T-helper 17 cell (primary cell): ENCODE measurements at places on chromosomes 13 and 19. TPM values are rescaled to one million over a fixed set of nuclear protein-coding genes. Genes with fewer than 3 reads are reported as not detected.

Gene ZSCAN4
- not detected for total RNA-seq

Gene ZNF737
- 8.2 TPM for total RNA-seq

Gene RYR1
- total RNA-seq = 1.3 TPM

Gene IL12RB1
- 56.7 TPM for total RNA-seq

Gene CYSLTR2
- total RNA-seq = 5.9 TPM

- DNase-seq = no peak
Observed at GRCh38 chr13:20633802-20634201, 66.8 kb downstream of the IFT88 start.

DNA sequence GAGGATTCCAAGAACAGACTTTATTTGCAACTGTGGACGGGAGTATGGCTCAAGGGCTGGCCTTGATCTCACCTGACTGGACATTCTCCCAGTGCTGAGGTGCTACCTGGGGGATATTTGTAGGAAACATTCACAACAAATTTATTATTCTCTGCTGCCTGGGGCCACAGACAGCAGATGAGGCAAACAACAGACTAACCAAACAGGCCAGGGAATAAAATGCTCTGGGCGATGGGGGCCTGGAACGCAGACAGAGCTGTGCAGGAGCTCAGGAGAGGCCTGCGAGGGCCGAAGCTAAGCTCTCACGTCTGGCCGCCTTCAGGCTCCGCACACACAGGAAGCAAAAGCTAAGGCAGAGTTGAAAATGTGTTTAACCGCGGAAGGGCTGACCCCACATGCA is 7.8 kb downstream of the PLPP2 start:
- no peak for DNase-seq

- no peak for DNase-seq
Observed at GRCh38 chr13:79810669-79811068, 329.7 kb downstream of the NDFIP2 start.

DNA sequence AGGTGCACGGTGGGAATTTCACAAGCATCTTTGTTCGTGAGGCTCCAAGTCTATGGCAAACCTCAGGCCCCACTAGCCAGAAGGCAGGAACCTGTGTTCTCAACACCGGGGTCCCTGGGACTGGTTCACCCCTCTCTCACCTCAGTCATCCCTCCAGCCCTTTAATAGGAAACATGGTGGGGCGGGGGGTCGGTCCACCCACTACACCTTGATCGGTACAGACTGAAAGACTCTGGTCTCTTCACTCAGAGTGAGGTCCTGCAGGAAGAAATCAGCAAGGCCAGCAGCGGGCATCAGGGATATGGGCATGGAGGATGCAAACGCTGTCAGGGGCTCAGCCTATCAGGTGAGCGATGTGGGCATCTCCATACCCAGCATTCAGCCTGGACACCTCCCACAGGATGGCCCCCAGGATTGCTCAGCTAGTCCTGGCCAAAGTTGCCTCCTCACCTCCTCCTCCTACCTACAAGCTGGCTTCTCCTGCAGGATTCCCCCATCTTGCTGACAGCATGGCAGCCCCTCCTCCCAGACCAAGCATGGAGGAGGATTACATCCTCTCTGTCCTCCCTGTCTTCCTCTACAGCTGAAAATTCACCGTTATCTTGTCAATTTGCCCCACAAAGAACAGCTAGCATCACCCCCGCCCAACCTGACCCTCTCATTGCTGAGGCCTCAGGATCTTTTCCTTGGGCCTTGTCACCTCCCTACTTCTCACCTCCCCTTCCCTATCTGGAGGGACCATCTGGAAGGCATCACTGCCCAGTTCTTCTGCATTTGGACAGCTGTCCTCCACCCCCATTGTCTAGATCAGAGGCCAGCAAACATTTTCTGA is 37.3 kb upstream of the CD33 start:
- no peak for DNase-seq

DNA sequence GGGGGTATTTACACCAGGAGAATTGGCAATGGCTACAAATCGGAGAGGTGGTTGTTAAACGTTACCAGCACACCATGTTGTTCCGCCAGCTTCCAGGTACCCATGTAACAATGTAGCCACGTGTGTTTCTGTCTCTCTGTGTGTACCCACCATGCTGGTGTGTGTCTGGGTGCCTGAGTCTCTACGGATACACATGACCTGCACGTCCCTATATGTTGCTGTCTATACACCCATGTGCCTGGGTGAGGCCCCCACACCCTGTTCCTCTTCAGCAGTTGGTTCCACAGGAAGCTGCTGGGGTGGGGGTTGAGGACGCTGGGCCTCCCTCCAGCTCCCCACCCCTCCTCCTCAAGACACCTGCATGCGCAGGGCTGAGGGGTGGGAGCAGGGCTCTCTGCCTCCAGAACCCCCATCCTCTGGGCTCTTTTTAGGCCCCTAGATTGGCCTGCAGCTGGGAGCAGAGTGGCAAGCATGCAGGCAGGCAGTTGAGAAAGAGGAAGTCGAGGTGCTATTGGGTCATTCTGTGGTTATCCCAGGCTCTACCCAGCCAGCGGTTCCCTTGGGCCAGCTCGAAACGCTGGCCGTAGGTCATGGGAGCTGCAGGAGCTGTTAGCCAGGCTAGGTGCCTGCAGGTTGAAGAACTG is at the start of gene ARHGEF18:
TSS of gene ARHGEF18 (plus strand) at position 351 of the 644 bp plus-strand sequence. CDS start 13,954 bp downstream, outside the sequence.
- DNase-seq = peak; percentile 34

- DNase-seq = no peak
Observed at GRCh38 chr13:51148952-51149573, 38.0 kb upstream of the C13orf42 start.

- DNase-seq = no peak
Observed at GRCh38 chr19:47443331-47443730, 24.0 kb upstream of the MEIS3 start.

DNA sequence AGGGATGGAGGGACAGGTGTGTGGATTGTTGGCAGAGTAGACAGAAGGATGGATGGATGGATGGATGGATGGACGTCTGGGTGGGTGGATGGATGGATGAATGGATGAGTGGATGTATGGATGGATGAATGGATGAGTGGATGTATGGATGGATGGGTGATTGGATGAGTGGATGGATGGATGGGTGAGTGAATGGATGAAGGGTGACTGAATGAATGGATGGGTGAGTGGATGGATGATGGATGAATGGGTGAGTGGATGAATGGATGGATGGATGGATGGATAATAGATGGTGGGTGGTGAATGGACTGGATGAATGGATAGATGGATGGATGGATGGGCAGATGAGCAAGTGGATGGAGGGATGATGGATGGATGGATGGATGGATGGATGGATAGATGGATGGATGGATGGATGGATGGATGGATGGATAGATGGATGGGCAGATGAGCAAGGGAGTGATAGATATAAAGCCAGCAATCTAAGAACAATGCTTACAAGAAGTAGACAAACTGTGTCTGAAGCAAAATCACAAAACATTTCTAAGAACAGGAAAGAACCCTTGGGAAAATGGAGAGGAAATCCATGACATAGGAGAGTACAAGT is 65.2 kb downstream of the INSR start:
- no peak for DNase-seq

DNA sequence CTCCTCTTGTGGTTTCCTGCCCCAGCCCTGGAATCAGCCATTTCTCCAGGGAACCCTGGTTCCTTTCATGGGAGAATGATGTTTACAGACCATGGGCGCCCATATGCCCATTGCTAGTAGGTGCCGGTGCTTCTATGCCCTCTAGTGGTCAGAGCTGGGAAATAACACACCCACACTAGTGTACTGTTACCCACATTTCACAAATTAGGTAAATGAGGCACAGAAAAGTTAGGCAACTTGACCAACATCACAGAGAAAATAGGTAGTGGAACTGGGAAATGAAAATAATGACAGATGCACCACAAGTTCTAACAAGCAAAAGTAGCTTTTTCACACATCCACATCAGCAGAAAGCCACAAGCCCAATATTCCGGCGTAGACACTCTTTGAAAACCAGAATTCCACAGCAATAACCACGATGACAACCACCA is 1.3 kb upstream of the CEACAM3 start:
- DNase-seq = peak; percentile 47

DNA sequence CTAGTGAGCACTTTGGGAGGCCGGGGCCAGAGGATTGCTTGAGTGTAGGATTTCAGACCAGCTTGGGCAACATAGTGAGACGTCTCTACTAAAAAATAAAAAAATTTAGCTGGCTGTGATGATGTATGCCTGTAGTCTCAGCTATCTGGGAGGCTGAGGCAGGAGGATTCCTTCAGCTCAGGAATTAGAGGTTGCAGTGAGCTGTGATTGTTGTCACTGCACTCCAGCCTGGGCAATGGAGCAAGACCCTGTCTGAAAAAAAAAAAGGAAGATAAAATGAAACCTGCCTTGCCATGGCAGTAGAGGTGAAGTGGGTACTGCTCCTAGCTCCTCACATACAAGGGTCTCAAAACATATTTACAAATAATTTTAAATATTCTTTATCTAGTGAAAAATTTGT is 7.4 kb downstream of the UCHL3 start:
- DNase-seq = no peak

GRCh38 chr13:113851826-113852535 is 11.9 kb downstream of the GAS6 start:
- peak; percentile 1 for DNase-seq

DNA sequence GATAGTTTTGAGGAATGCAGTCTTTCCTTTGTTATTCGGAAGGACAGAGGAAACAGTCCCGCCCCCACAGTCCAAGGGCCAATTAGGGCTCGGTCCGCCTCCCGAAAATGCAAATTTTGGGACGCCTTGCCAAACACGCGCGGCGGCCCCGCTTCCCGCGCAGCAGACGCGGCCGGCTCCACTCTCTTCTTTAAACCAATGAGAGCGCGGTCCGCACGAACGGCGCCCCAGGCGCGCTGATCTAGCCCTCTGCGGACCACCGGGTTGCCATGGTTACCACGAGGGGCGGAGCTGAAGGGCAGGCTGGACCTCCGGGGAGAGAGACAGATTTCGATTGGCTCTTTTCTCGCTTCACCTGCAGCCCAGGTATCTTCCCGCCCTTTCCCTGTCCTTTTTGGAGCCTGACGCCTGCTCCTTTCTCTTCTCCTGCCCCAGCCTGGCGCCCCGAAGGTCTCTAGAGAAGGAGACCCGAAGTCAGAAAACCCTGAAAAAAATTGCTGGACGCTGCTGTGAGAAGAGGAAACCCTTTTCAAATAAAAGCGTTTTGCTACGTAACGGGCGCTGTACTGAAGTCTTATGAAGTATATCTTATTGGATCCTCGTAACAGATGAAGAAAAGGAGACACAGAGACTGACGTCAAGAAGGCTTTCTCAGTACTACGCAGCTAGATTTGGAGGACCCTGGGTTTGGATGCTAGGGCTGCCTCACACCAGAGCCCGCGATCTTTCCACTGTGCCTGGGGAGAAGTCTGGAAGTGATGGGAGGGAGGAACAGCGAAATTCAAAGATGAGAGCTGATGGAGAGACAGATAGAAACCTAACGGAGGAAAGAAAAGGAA is 2.0 kb downstream of the PTH2 start:
- DNase-seq = no peak

DNA sequence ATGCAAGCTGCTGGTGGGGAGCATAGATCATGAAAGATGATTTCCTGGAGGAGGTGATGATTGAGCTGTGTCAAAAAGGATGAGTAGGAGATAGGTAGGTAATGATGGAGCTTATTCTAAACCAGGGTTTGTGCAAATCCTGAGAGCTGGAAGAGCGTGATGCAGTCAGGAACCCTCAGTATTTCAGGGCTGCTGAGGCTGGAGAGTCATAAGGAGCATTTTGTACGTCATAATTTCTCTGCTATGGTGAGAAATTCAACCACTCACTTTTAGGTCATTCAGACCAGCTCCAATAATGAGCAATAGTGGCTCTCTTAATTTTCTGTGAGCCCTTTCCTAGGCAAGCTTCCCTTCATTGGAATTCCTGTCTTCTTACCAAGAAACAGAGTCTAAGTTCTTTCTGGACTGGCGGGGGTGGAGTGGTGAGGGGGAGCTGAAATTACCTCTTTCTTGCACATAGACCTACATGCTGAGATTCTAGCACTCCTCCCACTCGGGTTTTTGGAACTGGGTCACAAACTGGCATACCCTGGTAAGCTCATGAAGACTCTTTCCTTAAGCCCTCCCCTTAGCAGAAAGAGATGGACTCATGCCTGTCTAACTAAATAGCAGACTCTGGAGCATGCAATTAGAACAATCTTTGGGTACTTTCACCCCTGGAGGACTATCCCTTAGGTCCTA is 62.2 kb upstream of the MYCBP2 start:
- no peak for DNase-seq

- no peak for DNase-seq
Observed at GRCh38 chr19:15147090-15147489, 39.9 kb downstream of the SYDE1 start.

DNA sequence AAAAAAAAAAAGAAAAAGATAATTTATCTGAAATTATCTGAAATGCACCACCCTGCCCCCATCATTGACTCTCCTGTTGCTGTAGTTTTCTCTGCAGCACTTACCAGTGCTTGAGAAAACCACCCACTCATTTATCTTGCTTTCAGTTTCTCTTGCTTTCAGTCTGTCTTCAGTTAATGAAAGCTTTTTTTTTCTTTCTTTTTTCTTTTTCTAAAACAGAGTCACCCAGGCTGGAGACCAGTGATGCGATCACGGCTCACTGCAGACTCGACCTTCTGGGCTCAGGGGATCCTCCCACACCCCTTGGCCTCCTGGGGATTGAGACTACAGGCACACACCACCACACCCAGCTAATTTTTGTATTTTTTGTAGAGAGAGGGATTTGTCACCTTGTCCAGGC is 4.3 kb upstream of the ACP5 start:
- no peak for DNase-seq

- DNase-seq = no peak
Observed at GRCh38 chr13:32745509-32745908, 159.3 kb downstream of the PDS5B start.

- DNase-seq = no peak
Observed at GRCh38 chr19:3374369-3375112, 8.2 kb downstream of the NFIC start.

DNA sequence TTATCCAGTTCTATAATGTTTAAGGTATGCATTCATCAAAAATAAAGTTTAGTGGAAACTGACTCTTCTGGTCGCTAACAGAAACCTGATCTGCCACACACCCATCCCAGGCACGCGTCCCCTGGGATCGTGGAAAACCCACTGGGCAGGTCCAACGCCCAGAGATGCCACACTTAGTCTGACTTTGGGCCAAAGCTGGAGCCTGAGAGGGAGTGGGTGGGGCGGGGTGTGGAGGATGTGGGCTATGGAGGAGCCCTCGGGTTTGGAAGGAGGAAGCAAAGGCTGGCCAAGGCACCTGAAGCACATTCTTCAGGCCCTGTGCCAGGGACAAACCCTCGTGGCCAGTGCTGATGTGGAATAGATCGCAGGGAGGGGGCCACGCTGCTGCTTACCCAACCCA is 2.5 kb downstream of the IGFL1 start:
- no peak for DNase-seq

- no peak for DNase-seq
Observed at GRCh38 chr13:66546534-66547379, 683.4 kb downstream of the PCDH9 start.

DNA sequence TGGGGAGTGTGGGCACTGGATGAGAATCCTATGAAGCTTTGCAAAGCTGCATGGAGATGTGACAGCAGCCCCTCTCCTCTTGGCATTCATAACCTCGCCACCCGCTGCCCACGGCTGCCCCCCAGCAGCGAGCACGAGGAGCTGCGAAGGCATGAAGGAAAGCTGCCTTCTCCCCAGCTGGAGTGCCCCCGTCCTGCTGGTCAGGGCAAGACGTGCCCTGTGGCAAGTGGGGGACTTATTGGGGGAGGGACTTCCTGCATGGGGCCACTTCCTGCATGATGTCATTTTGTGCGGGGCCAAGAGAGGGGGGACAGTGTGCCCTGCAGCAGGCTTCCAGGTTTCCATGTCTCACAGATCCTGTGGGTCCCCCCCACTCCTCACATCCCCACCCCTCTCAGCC is 85.9 kb downstream of the TSHZ3 start:
- DNase-seq = no peak

- DNase-seq = no peak
Observed at GRCh38 chr19:1041835-1042685, 2.2 kb downstream of the ABCA7 start.
